ENCODE measurements at places on chromosomes 16 and 17. TPM values are rescaled to one million over a fixed set of nuclear protein-coding genes. Genes with fewer than 3 reads are reported as not detected.

GRCh38 chr16:88058136-88058535 is 106.9 kb downstream of the BANP start:
- no peaks in the 10 kb centered on the region for H3K27me3 ChIP-seq
- no peak overlapping the region for H3K27ac ChIP-seq
- no peaks in the 10 kb centered on the region for H3K36me3 ChIP-seq
- H3K4me3 ChIP-seq = no peak overlapping the region
- peaks cover 8% of the 10 kb centered on the region for H3K4me1 ChIP-seq

GRCh38 chr17:18038149-18038850 is 668 bp downstream of the ATPAF2 start:
- H3K27me3 ChIP-seq = no peaks in the 10 kb centered on the region

- no peaks in the 10 kb centered on the region for H3K4me1 ChIP-seq
- H3K36me3 ChIP-seq = no peaks in the 10 kb centered on the region
- no peak for DNase-seq
- H3K4me3 ChIP-seq = no peak overlapping the region
- H3K27ac ChIP-seq = no peak overlapping the region
Observed at GRCh38 chr17:70318051-70318450, 148.7 kb downstream of the KCNJ2 start.

GRCh38 chr17:1945621-1946020 is 79.5 kb downstream of the RTN4RL1 start:
- H3K27me3 ChIP-seq = no peaks in the 10 kb centered on the region
- H3K4me1 ChIP-seq = no peaks in the 10 kb centered on the region
- no peak overlapping the region for H3K4me3 ChIP-seq
- no peak overlapping the region for H3K27ac ChIP-seq
- no peak for DNase-seq

GRCh38 chr16:23269248-23269953 is 32.7 kb upstream of the SCNN1B start:
- no peak for DNase-seq
- H3K36me3 ChIP-seq = no peaks in the 10 kb centered on the region
- no peak overlapping the region for H3K4me3 ChIP-seq
- no peaks in the 10 kb centered on the region for H3K27me3 ChIP-seq
- no peak overlapping the region for H3K27ac ChIP-seq
- no peaks in the 10 kb centered on the region for H3K4me1 ChIP-seq

Gene MYH11
- 263 TPM for total RNA-seq

Gene ABCA6
- 30.5 TPM for total RNA-seq

Gene KCNJ12
- 0.46 TPM for total RNA-seq

DNA sequence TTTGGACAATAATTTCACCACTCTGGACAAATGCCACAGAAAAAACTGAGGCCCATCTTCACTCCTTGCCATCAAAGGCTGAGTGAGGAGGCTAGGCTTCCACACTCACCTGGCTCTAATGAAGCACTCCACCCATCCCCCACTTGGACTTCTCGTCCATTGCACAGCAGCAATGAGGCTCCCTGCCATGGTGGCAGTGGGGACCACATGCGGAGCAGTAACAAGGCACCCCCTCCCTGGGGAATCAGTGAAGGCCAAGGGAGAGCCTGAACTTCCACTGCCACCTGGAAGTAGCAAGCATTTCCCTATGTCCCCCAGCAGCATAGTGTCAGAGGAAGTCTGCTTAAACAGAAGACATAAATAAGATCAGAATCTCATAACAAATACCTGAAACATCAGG is 2.0 kb upstream of the GOSR1 start:
- H3K36me3 ChIP-seq = no peaks in the 10 kb centered on the region
- no peak for DNase-seq
- H3K27ac ChIP-seq = no peak overlapping the region
- H3K4me1 ChIP-seq = peaks cover 2% of the 10 kb centered on the region
- H3K27me3 ChIP-seq = no peaks in the 10 kb centered on the region

- no peak for DNase-seq
- no peaks in the 10 kb centered on the region for H3K27me3 ChIP-seq
- H3K27ac ChIP-seq = no peak overlapping the region
- H3K4me1 ChIP-seq = peaks cover 2% of the 10 kb centered on the region
- no peaks in the 10 kb centered on the region for H3K36me3 ChIP-seq
Observed at GRCh38 chr16:66399031-66399430, 28.1 kb upstream of the BEAN1 start.

Gene PERCC1
- not detected for total RNA-seq

Gene STUB1
- total RNA-seq = 89.4 TPM

Gene KRTAP9-8
- not detected for total RNA-seq

- DNase-seq = no peak
- no peaks in the 10 kb centered on the region for H3K36me3 ChIP-seq
Observed at GRCh38 chr17:42424991-42425610, 2.0 kb upstream of the CAVIN1 start.

- no peaks in the 10 kb centered on the region for H3K4me1 ChIP-seq
- H3K27ac ChIP-seq = no peak overlapping the region
- H3K4me3 ChIP-seq = no peak overlapping the region
- H3K36me3 ChIP-seq = no peaks in the 10 kb centered on the region
- peak; percentile 70 for DNase-seq
- peaks cover 3% of the 10 kb centered on the region for H3K27me3 ChIP-seq
Observed at GRCh38 chr17:48724251-48725003, 1.4 kb downstream of the PRAC2 start.

DNA sequence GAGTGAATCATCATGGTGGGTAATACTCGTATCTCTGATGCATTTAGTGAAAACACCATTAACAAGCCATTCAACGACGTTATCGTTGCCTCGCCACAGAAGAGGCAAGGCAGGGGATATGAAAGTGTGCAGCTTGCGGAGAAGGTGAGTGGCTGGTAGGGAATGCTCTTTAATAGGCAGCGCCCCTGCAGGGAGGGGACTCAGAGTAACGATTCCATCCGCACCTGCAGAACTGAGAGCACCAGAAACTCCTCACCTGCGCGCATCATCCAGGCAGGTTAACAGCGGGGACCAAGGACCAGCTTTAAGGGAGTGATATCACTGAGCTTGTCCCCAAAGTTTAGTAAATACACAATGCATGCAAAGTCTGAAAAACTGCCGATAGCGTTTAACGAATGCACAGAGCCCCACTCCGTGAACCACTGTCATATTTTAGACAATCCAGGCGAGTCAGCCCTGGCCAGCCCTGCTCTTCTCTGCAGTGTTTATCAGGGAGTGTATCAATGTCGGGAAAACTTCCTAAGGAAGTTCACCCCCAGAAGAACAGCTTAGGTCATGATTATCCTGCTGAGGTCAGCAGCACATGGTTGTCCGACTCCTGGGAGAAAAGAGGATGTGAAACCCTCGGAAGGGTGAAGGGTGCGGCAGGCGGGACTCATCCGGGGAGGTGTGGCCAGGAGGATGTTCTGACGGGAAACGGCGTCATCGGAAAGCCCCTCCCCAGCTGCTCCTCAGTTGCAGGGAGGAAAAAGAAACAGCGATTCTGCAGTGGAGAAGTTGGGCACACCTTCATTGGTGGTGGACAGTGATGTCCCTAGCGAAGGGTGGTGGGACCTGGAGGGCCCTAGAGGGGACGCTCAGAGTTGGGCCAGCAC is 68.5 kb upstream of the DNAH17 start:
- no peak overlapping the region for H3K4me3 ChIP-seq
- H3K27ac ChIP-seq = no peak overlapping the region

DNA sequence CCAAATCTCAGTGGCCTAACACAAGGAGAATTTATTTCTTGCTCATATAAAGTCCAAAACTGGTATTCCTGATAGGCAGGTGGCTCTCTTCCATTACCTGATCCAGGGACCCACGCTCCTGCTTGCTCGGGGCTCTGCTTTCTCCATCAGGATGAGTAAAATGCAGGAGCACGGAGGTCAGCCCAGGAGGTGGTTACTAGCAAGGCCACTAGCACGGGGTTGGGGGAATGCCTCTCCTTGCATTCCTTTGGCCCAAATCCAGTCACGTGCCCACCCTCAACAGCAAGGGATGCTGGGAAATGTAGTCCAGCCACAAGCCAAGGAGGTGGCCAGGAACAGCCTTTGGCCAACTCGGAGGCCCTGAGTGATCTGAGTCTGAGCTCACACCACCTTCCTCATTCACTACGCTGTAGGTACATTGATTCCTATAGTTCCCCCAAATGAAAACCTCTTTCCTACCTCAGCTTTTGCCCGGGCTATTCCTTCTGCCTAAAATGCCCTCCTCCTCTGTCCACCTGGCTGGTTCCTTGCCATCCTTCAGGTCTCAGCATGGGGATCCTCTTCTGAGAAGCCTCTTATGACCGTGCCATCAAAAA is 38.3 kb upstream of the HAPSTR1 start:
- H3K36me3 ChIP-seq = no peaks in the 10 kb centered on the region
- H3K27ac ChIP-seq = no peak overlapping the region
- H3K27me3 ChIP-seq = no peaks in the 10 kb centered on the region
- no peak overlapping the region for H3K4me3 ChIP-seq
- H3K4me1 ChIP-seq = no peaks in the 10 kb centered on the region

DNA sequence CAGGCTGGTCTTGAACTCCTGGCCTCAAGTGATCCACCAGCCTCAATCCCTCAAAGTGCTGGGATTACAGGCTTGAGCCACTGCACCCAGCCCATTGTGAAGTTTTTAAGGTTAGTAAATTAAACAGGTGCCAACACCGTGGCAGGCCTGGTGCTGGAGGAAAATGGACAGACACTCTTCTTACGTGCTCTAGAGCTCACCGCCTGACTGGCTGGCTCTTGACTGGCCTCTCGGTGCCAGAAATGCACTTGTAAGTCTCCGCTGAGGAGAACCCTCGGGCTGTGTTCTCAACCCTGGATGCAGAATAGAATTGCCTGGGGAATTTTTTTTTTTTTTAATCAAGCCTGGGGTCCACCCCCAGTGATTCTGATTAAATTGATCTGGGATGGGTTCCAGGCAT is 10.3 kb upstream of the HAS3 start:
- no peaks in the 10 kb centered on the region for H3K36me3 ChIP-seq
- no peak overlapping the region for H3K4me3 ChIP-seq
- DNase-seq = no peak
- no peaks in the 10 kb centered on the region for H3K4me1 ChIP-seq
- H3K27me3 ChIP-seq = no peaks in the 10 kb centered on the region
- H3K27ac ChIP-seq = no peak overlapping the region

GRCh38 chr17:68383120-68383442 is 74.2 kb downstream of the WIPI1 start:
- H3K27me3 ChIP-seq = no peaks in the 10 kb centered on the region
- no peak overlapping the region for H3K27ac ChIP-seq
- DNase-seq = no peak
- no peak overlapping the region for H3K4me3 ChIP-seq
- H3K36me3 ChIP-seq = no peaks in the 10 kb centered on the region

- H3K27ac ChIP-seq = no peak overlapping the region
- no peaks in the 10 kb centered on the region for H3K4me1 ChIP-seq
- H3K4me3 ChIP-seq = no peak overlapping the region
- H3K36me3 ChIP-seq = no peaks in the 10 kb centered on the region
- peak; percentile 43 for DNase-seq
- H3K27me3 ChIP-seq = no peaks in the 10 kb centered on the region
Observed at GRCh38 chr16:9159839-9160550, 68.6 kb downstream of the HAPSTR1 start.

Measured in ovary (tissue), 10 donors.